Pulmonary artery endothelial cell (primary cell): ENCODE measurements at places on chromosomes 12 and 14. TPM values are rescaled to one million over a fixed set of nuclear protein-coding genes. Genes with fewer than 3 reads are reported as not detected.

Gene GYS2
- not detected in 2 replicates for total RNA-seq

Gene TMEM229B
- total RNA-seq = 0.07 TPM in 2 replicates

Gene ALDH2
- 69.0 and 113 TPM in 2 replicates for total RNA-seq

Gene NCKAP5L
- 11.8 and 11.9 TPM in 2 replicates for total RNA-seq

Gene CLEC1B
- 0.18 TPM in 1 of 2 replicates, not detected in the other for total RNA-seq

Gene CCDC92
- 4.7 and 5.1 TPM in 2 replicates for total RNA-seq

Gene CEBPE
- not detected in 2 replicates for total RNA-seq

Gene RNASE1
- 75.5 and 99.7 TPM in 2 replicates for total RNA-seq

Gene CLEC12A
- not detected in 2 replicates for total RNA-seq

Gene SLC15A4
- total RNA-seq = 34.6 and 35.5 TPM in 2 replicates

Gene KCNH5
- total RNA-seq = not detected in 2 replicates

Gene OR6C2
- not detected in 2 replicates for total RNA-seq

Gene CLSTN3
- total RNA-seq = 12.8 and 18.5 TPM in 2 replicates

Gene EPYC
- not detected in 2 replicates for total RNA-seq

Gene IL26
- not detected in 2 replicates for total RNA-seq

Gene ATP6V1D
- total RNA-seq = 76.7 and 78.9 TPM in 2 replicates

Gene SLCO1A2
- not detected in 2 replicates for total RNA-seq
